ENCODE measurements at places on chromosomes 6 and 20. TPM values are rescaled to one million over a fixed set of nuclear protein-coding genes. Genes with fewer than 3 reads are reported as not detected.

DNA sequence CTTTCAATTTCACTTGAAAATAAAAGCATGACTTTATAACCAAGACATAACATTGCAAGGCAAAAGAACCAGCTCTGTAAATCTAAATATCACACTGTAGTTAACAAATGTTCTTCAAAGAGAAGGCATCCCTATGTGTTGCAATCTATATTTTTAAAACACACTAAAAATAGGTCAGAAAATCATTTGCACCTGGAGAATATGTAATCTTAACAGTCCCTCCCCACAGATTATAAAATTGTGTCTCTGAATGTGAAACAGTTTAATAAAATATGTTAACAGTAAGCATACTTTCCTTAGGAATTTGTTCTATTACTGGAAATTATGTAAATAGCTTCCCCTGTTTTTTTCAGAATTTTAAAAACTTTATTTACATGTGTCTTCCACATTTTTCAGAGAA, 351.9 kb downstream of the COL12A1 start:
- H3K27me3 ChIP-seq = peaks cover 6% of the 10 kb centered on the region
- H3K27ac ChIP-seq = no peak overlapping the region
- no peak overlapping the region for H3K4me3 ChIP-seq
- no peaks in the 10 kb centered on the region for H3K36me3 ChIP-seq
- no peaks in the 10 kb centered on the region for H3K4me1 ChIP-seq

- no peak for DNase-seq
- no peaks in the 10 kb centered on the region for H3K36me3 ChIP-seq
- no peaks in the 10 kb centered on the region for H3K27me3 ChIP-seq
These were observed 787 bp upstream of the CARMIL1 start for GRCh38 chr6:25278261-25278913.

- H3K4me1 ChIP-seq = peaks cover 7% of the 10 kb centered on the region
- H3K4me3 ChIP-seq = no peak overlapping the region
- no peaks in the 10 kb centered on the region for H3K27me3 ChIP-seq
- H3K36me3 ChIP-seq = no peaks in the 10 kb centered on the region
- H3K27ac ChIP-seq = no peak overlapping the region
- no peak for DNase-seq
These were observed 21.9 kb downstream of the ADTRP start for GRCh38 chr6:11756726-11757125.

- peaks cover 4% of the 10 kb centered on the region for H3K27me3 ChIP-seq
- no peak overlapping the region for H3K27ac ChIP-seq
- no peaks in the 10 kb centered on the region for H3K36me3 ChIP-seq
- DNase-seq = no peak
- no peak overlapping the region for H3K4me3 ChIP-seq
- no peaks in the 10 kb centered on the region for H3K4me1 ChIP-seq
These were observed 79.0 kb downstream of the IMPG1 start for GRCh38 chr6:75993236-75994162.

GRCh38 chr6:39903656-39904055, 30.6 kb downstream of the MOCS1 start:
- no peak overlapping the region for H3K27ac ChIP-seq
- H3K36me3 ChIP-seq = peaks cover 8% of the 10 kb centered on the region
- peaks cover 2% of the 10 kb centered on the region for H3K27me3 ChIP-seq
- DNase-seq = no peak
- no peak overlapping the region for H3K4me3 ChIP-seq

The SLC32A1 gene
- total RNA-seq = not detected

DNA sequence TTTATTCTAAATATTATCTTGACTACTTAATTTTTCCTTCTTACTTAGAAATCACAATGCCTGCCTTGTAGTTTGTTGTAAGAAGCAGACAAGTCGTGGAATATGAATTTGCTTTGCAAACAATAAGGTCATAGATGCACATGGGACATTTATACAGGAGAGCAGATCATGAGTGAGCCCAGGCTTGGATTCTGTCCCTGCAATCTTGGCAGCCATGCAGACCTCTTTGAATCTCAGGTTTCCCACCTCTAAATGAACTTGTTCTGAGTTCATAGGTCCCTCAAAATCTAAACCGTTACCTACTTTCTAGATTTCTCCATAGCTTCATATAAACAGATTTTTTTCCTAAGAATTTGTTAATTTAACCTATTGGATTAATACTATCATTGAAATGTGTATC, 19.5 kb downstream of the KIAA0408 start:
- no peaks in the 10 kb centered on the region for H3K36me3 ChIP-seq
- DNase-seq = no peak
- no peaks in the 10 kb centered on the region for H3K27me3 ChIP-seq

GRCh38 chr20:48728042-48728825, 99.6 kb downstream of the PREX1 start:
- H3K4me1 ChIP-seq = no peaks in the 10 kb centered on the region
- no peak overlapping the region for H3K4me3 ChIP-seq
- no peak overlapping the region for H3K27ac ChIP-seq
- H3K36me3 ChIP-seq = peaks cover 5% of the 10 kb centered on the region
- peaks cover 4% of the 10 kb centered on the region for H3K27me3 ChIP-seq
- no peak for DNase-seq

Measured in type B pancreatic cell (in vitro differentiated cells).